ENCODE measurements at places on chromosomes 16 and 17.
A peak's percentile ranks its signal among the peaks of the same experiment; 100 is the strongest.

DNA sequence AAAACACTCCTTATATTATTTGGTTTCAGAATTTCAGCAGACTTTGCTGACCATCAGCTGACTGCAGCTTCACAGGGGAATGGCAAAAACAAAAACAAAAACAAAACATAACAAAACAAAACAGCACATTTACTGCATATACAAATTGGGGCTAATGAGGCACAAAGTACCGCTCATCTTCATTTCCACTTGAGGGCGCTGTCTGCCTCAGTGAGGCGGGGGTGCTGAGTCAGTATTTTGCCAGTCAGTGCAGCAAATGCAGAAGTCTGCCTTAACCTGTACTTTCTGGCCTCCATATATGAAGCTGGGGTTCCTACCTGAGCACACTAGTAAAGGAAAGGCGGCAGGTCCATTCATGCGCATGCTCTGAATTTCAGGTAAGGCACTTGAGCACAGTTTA is 13.5 kb upstream of the DYNLRB2 start:
- peak; percentile 67 for DNase-seq

- peak; percentile 30 for DNase-seq
Measured at GRCh38 chr17:14301279-14302090, 604 bp downstream of the HS3ST3B1 start.

- no peak for DNase-seq
Measured at GRCh38 chr17:39139161-39139511, 12.3 kb downstream of the PLXDC1 start.

GRCh38 chr17:41315814-41316445 is 420 bp upstream of the KRTAP17-1 start:
- no peak for DNase-seq

GRCh38 chr17:21843318-21843865 is 151.1 kb downstream of the KCNJ18 start:
- DNase-seq: no peak

GRCh38 chr16:89099905-89100304 is 6.3 kb downstream of the ACSF3 start:
- no peak for DNase-seq

GRCh38 chr16:49665482-49666230 is 190.3 kb downstream of the ZNF423 start:
- no peak for DNase-seq

GRCh38 chr16:54237-54581 is 581 bp downstream of the SNRNP25 start:
- no peak for DNase-seq

- peak; percentile 65 for DNase-seq
Measured at GRCh38 chr17:66549731-66550207, 247.4 kb downstream of the PRKCA start.

- peak; percentile 37 for DNase-seq
Measured at GRCh38 chr17:81710514-81711308, 1.4 kb upstream of the SLC25A10 start.

Data from lung microvascular endothelial cell (primary cell).